ENCODE measurements at places on chromosomes 3 and 15. TPM values are rescaled to one million over a fixed set of nuclear protein-coding genes. Genes with fewer than 3 reads are reported as not detected.

CATSPER2 gene
- total RNA-seq, result 0.15 TPM

GPR171 gene
- not detected for total RNA-seq

EFCC1 gene
- not detected for total RNA-seq

PRR20G gene
- not detected for total RNA-seq

NIT2 gene
- total RNA-seq, result 15.8 TPM

MAP3K13 gene
- total RNA-seq, result 11.3 TPM

CPNE4 gene
- not detected for total RNA-seq

ISLR gene
- total RNA-seq, result 16.1 TPM

GJD2 gene
- not detected for total RNA-seq

MFSD1 gene
- 37.0 TPM for total RNA-seq

GPR62 gene
- 0.15 TPM for total RNA-seq

GPR27 gene
- not detected for total RNA-seq

CLK3 gene
- 77.7 TPM for total RNA-seq

CHRFAM7A gene
- total RNA-seq, result not detected

RETNLB gene
- not detected for total RNA-seq

CCR4 gene
- total RNA-seq, result not detected

TGM5 gene
- not detected for total RNA-seq

NTRK3 gene
- total RNA-seq, result not detected

SERINC4 gene
- total RNA-seq, result 0.15 TPM

CELSR3 gene
- 2.7 TPM for total RNA-seq

ITIH1 gene
- total RNA-seq, result not detected

CORO2B gene
- total RNA-seq, result 14.0 TPM

PIGB gene
- total RNA-seq, result 8.2 TPM

EPHA3 gene
- 0.15 TPM for total RNA-seq

ROBO2 gene
- 0.45 TPM for total RNA-seq

CAMKV gene
- not detected for total RNA-seq

GOLGA8H gene
- total RNA-seq, result 0.15 TPM

STRA6 gene
- 0.17 TPM for total RNA-seq

GTF2E1 gene
- total RNA-seq, result 8.0 TPM

CAMK1 gene
- 45.3 TPM for total RNA-seq

GOLGA6L10 gene
- under 0.01 TPM for total RNA-seq

PIERCE2 gene
- total RNA-seq, result 2.4 TPM

PRSS50 gene
- total RNA-seq, result not detected

FAM162A gene
- 15.3 TPM for total RNA-seq

GOLGA8K gene
- not detected for total RNA-seq

BNC1 gene
- total RNA-seq, result 7.1 TPM

ISLR2 gene
- total RNA-seq, result not detected

WDR82 gene
- 40.9 TPM for total RNA-seq

TMEM41A gene
- total RNA-seq, result 8.8 TPM

CHDH gene
- 0.34 TPM for total RNA-seq

DCLK3 gene
- total RNA-seq, result not detected

AP3B2 gene
- total RNA-seq, result 0.15 TPM

TMEM43 gene
- total RNA-seq, result 99.5 TPM

DNAH12 gene
- not detected for total RNA-seq

LXN gene
- 75.5 TPM for total RNA-seq

TMEM207 gene
- not detected for total RNA-seq

SLC6A20 gene
- not detected for total RNA-seq

TMA7 gene
- total RNA-seq, result 317 TPM

PGBD4 gene
- 0.67 TPM for total RNA-seq

ZNF501 gene
- 2.2 TPM for total RNA-seq

CYP1A2 gene
- not detected for total RNA-seq

CSNK1G1 gene
- total RNA-seq, result 8.8 TPM

SNX22 gene
- total RNA-seq, result under 0.01 TPM
